SK-MEL-5 (cell line): ENCODE measurements at places on chromosomes 1 and 21.

- no peak for DNase-seq
Observed at GRCh38 chr1:65942476-65942875, 149.8 kb downstream of the PDE4B start.

GRCh38 chr1:25661043-25661815 lies 44.6 kb downstream of the MAN1C1 start:
- DNase-seq = no peak

DNA sequence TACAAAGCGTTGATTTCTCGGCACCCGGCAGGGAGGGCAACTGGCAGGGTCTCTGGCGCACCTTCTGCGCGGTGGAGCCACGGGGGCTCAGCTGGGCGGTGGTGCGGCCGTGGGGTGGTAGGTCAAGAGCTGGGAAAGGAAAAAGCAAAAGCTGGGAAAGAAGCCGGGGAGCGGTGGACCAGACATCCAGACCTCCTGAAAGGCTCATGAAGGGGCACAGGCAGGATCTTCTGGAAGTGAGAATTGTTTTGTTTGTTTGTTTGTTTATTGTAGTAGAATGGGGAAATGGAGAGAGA lies 7.2 kb upstream of the RNU1-1 start:
- no peak for DNase-seq

- DNase-seq = no peak
Observed at GRCh38 chr1:112237983-112238545, 157.9 kb upstream of the CTTNBP2NL start.

DNA sequence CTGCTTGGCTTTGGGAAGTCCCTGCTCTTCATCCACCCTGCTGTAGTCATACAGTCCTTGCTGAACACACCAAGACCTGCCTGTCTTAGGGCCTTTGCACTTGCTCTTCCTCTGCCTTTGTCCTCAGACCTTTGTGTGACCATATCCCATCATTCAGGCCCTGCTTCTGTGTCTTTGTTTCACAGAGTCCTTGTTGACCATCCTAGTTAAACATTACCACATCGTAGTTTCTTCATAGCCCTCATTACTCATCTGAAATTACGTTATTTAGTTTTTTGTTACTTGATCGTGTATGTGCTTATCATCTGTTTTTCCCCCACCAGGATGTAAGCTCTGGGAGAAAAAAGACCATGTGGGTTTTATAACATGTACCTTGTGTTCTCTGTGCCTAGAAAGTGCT lies 18.3 kb upstream of the SPRR5 start:
- DNase-seq = no peak

GRCh38 chr1:8239306-8240023 lies 78.4 kb upstream of the SLC45A1 start:
- DNase-seq = no peak

- DNase-seq = no peak
Observed at GRCh38 chr1:101438359-101438758, 201.5 kb downstream of the S1PR1 start.

GRCh38 chr1:201020040-201020591 lies 3.4 kb downstream of the KIF21B start:
- DNase-seq = no peak

DNA sequence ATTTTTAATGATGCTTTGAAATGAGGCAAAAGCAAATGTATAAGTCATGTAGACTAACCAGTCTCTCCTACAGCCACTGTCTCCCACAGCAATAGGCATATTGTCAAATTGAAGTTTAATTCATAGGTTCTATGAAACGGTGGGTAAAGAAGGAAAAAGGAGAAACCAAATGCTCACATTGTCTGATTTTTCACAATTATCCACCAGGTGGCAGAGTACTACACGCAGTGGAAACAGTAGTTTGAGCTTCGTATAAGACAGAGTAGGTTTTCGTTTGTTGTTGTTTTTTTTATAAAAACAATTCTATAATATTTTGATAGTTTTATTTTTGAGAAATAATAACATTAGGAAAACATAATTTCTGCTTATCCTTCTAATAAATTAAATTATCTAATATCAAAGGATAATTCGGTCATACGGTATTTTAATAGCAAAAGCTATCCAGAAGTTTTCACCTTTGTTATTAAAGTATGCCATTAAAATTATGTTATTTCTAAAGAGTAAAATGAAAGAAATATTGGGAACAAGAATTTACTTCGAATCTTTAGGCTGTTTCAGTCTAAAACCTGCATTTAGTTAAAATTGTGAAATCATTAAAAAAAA lies 39.1 kb downstream of the TYW3 start:
- peak; percentile 72 for DNase-seq

GRCh38 chr1:52554756-52555155 lies 1.9 kb upstream of the TUT4 start:
- no peak for DNase-seq

DNA sequence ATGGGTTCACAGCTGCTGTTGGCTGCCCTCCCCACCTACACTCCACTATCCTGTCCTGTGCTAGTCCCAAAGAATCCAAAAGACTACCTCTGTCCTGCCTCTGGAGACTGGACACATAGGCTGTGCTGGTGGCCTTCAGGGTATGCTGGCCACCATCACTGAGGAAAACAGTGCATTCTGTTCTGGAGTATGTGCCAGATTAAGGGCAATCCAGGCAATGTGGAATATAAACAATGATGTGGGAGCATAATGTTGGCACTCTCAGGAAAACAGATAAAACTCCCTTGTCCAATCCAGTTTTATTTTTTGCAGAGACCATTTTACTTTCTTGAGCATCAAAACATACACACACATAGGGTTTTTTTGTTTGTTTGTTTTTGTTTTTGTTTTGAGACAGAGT lies 94.3 kb downstream of the GLUL start:
- no peak for DNase-seq

- DNase-seq = no peak
Observed at GRCh38 chr1:168786476-168787330, 57.7 kb upstream of the DPT start.

GRCh38 chr1:160741612-160742348 lies 2.7 kb downstream of the SLAMF7 start:
- no peak for DNase-seq

GRCh38 chr1:56310945-56311344 lies 268.4 kb downstream of the PLPP3 start:
- no peak for DNase-seq

GRCh38 chr1:3474421-3474820 lies 20.0 kb downstream of the ARHGEF16 start:
- DNase-seq = no peak

DNA sequence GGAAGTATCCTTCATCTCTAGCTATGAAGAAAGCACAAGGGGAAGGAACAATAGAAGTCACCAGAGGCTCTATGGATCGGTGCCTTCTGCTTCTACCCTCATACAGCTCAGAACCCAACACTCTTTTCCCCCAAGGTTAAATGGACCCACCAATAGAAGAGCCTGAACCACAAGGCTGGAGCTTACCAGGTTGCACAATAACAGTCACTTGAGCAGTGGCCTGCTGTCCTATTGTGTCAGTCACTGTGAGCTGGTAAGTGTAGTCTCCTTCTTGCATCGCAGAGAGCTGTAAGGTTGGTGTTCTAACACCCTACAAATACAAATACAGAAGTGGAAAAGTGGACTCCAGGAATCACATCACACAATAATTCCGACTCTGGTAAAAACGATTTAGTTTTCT lies 103.0 kb downstream of the KIAA0319L start:
- no peak for DNase-seq

GRCh38 chr1:113984710-113985109 lies 5.4 kb downstream of the OLFML3 start:
- DNase-seq = no peak

- peak; percentile 8 for DNase-seq
Observed at GRCh38 chr21:23127973-23128372, 2129.8 kb downstream of the NCAM2 start.

- no peak for DNase-seq
Observed at GRCh38 chr1:80639777-80640533, 1160.8 kb upstream of the ADGRL2 start.

- no peak for DNase-seq
Observed at GRCh38 chr1:159010391-159010790, 684 bp downstream of the IFI16 start.

DNA sequence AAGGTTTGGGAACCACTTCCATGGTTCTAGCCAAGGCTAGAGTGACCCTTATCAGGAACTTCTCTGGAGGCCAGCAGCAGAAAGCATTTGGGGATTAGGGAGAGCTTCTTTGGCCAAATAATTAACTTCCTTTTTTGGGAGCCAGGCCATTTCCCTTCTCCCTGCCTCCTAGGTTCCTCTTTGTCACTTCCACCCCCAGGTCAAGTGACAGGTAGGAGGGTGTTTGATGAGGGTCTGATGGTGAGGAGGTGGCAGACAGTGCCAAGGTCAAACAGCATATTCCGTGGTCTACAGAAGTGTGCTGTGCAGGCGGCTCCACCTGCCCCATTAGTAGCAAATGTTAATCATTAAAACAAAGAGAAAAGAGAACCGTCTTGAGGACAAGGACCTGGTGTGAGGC lies 1.9 kb upstream of the KCNA10 start:
- DNase-seq = no peak

- DNase-seq = no peak
Observed at GRCh38 chr1:75612976-75613375, 2.1 kb upstream of the SLC44A5 start.

- no peak for DNase-seq
Observed at GRCh38 chr1:85224734-85225623, 24.2 kb upstream of the SYDE2 start.

GRCh38 chr1:218330043-218330623 lies 15.0 kb upstream of the TGFB2 start:
- DNase-seq = peak; percentile 48

GRCh38 chr1:28374297-28374696 lies 4.8 kb downstream of the PHACTR4 start:
- DNase-seq = no peak

GRCh38 chr1:49651136-49651535 lies 372.6 kb downstream of the AGBL4 start:
- DNase-seq = no peak

GRCh38 chr1:168752171-168752832 lies 23.3 kb upstream of the DPT start:
- no peak for DNase-seq

DNA sequence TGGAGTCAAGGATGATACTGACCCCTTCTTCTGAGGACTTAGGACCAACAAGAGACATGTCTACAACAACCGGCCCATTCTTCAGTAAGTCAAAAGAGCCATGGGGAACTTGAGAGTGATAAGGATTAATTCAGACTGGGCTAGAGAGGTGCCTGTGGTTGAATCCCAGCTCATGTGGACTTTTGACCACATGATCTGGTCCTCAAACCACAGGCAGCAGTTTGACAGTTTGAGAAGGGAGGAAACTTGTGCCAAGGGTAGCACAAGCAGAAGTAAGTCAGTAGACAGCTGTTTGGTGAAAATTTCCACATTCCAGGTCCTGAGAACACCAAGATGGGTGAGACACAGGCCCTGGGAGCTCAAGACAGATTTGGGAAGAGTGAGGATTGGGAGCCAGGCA lies 19.8 kb downstream of the SH3BP5L start:
- no peak for DNase-seq

DNA sequence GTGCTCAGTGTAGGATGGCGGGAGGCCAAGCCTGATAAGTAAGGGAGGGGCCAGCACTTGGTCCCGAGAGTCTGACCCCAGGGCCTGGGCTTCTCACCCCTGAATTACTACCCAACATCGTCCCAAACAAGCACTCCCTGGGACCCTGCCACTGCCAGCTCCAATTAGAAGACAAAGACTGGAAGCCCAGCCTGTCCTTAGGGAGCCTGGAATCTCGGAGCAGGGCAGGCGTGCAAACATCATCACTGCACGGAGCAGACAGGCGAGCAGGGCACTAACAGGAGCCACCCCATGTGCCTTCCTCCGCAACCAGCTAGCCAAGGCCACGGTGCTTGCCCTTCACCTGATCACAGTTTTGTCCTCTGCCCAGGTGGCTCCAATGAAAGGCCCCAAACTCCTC lies 23.2 kb downstream of the KCNAB2 start:
- no peak for DNase-seq

DNA sequence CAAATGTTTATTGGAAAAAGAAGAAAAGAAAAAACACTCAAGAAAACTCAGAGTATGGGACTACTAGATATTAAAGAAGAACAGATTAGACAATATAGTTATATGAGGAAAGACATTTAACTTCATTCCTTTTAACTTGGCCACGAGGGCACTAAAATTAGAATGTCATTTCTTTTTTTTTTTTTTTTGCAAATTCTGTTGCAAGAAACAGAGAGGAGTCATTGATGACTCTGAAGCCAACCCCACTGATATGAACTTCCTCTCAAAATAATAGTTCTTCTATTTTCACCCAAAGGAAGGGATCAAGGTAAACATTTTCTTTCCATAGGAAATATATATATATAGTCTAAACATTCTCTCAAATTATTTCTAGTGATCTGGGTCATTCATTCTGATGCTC lies 24.6 kb upstream of the PEX19 start:
- no peak for DNase-seq

DNA sequence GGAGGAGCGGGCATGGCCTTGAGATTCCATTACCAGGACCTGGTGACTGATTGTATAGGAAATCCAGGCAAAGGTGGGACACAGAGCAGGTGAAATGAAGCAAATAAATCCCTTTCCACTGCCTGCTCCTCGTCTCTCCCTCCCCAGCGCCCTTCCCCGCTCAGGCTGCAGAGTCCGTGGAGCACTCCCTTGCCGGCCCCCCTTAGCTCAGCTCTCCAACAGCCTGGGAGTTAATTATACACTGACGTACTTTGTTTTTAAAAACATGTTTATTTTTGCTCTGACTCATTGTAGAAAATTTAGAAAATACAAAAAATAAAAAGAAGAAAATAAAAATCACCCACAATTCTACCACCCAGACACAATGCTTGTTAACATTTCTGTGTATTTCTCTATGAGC lies 61.7 kb downstream of the LGR6 start:
- no peak for DNase-seq

- no peak for DNase-seq
Observed at GRCh38 chr1:151706464-151707415, 9.9 kb downstream of the CELF3 start.

DNA sequence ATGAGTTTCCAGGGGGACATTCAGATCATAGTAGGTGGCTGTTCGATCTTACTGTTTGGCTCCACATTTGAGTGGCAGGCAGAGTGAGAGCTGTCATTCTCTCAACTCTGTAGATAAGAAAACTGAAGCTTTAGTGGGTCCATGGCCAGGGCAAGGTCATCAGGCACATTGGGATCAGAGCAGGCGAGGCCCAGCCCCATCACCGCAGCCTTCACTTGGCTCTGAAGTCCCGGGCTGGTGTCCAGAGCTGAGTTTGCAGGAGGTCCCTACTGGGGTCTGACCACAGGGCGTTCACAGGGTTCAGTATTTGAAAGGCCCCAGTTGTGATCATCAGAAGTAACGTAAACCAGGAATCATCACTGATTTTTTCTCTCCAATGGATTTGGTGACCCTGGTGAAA lies 76.7 kb downstream of the OBSCN start:
- no peak for DNase-seq

DNA sequence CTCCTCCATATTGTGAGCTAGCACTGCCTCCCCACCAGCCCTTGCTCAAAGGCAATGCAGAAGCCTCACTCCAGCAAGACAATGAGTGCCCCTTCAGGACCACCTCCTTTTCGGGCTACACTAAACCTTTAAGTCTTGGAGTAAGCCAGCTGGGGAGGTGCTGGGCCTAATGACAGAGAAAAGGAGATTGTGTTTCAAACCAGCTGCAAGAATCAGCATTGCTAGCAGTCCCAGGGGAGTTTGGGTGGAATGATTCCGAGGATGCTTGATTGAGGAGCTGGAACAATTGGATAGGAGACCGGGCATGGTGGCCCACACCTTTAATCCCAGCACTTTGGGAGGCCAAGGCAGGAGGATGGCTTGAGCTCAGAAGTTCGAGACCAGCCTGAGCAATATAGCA lies 54.1 kb upstream of the GPR37L1 start:
- no peak for DNase-seq
